Stimulated activated CD4-positive, alpha-beta T cell treated with anti-CD3 and anti-CD28 coated beads, Interleukin-1b, Interleukin-23, amount 100 ng/mL, for 24 hours (primary cell): ENCODE measurements at places on chromosomes 2 and 18.

DNA sequence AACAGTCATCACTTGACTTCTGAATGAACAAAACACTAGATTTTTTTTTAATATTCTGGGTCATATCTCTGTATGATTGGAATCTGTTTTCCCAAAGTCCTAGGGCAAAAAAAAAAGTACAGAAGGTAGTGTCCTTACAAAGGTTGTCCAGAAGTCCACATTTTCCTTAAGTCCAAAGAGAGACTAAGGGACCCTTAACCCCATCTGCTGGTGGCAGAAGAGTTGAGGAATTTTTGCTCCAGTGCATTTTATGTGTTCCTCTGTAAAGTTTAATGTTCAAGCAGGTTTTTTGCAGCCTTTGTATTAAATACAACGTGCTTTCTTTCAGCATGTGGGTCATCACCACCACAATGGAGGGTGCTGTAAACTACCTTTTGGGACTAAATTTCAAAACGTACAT lies 215.9 kb downstream of the SP3 start:
- no peak for DNase-seq

DNA sequence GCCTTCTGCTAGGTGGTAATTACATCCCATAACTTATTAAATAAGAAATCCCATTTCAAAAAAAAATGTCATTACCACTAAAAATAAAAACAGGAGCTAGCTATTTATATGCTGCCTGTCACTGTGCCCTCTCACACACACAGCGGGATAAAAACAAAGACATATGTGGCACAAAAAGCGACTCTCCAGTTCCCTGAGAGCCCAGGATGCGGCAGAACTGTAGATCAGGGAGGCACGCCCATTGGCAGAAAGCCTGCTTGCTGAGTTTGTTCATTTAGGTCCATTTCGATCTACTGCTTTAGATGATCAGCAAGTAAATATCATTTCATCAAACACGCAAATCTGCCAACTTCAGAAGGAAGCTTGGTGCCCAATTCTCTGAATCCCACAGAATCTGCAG lies 124.4 kb downstream of the TMEM163 start:
- no peak for DNase-seq

DNA sequence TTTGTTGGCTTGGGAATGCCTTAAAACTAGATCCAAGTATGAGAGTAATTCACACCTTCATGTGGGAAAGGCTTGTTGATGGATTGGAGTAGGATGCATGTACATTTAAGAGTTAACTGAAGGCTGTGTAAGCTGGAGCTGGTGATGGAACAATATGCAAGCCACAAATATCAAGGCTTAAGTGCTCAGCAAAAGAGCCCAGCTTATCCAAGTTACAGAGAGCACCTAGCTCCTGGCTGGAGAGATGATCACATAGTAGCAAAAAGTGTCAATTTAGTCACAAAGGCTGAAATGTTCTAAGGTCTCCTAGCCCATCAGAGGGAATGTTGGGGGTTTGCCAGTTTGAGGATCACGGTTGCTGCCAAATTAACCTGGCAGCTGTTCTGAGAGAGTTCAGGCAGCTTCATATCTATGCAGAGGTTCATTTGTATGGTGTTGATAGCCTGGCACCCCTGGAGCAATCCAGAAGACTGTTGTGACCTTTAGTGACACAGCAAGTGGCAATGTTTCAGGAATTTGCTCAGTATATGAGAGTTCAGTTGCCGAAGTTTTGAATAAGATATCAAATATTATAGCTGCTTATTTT lies 228.2 kb downstream of the DOK6 start:
- DNase-seq, result no peak

GRCh38 chr2:22281033-22281432 lies 1103.9 kb upstream of the KLHL29 start:
- no peak for DNase-seq

- DNase-seq, result no peak
Observed at GRCh38 chr2:216761133-216761532, 65.8 kb upstream of the IGFBP5 start.

GRCh38 chr2:25651066-25651465 lies 22.3 kb downstream of the DTNB start:
- DNase-seq, result no peak

- DNase-seq, result no peak
Observed at GRCh38 chr2:108536133-108536780, 2.0 kb downstream of the LIMS1 start.

- no peak for DNase-seq
Observed at GRCh38 chr18:71625556-71626090, 918.5 kb downstream of the CBLN2 start.
